ENCODE measurements at places on chromosomes 4 and X. TPM values are rescaled to one million over a fixed set of nuclear protein-coding genes. Genes with fewer than 3 reads are reported as not detected.

Gene CLCN5
- 2.3 TPM for total RNA-seq

Gene TCP11X2
- total RNA-seq: not detected

Gene PCSK1N
- total RNA-seq: 4.1 TPM

Gene PABPC1L2B
- total RNA-seq: not detected

Gene TMEM35A
- 62.1 TPM for total RNA-seq

Gene LPAR4
- total RNA-seq: 1.2 TPM
